NCI-H1105 treated with DMSO at 0.1 percent for 48 hours (cell line): ENCODE measurements at places on chromosomes 6 and 20.
A peak's percentile ranks its signal among the peaks of the same experiment; 100 is the strongest.

DNA sequence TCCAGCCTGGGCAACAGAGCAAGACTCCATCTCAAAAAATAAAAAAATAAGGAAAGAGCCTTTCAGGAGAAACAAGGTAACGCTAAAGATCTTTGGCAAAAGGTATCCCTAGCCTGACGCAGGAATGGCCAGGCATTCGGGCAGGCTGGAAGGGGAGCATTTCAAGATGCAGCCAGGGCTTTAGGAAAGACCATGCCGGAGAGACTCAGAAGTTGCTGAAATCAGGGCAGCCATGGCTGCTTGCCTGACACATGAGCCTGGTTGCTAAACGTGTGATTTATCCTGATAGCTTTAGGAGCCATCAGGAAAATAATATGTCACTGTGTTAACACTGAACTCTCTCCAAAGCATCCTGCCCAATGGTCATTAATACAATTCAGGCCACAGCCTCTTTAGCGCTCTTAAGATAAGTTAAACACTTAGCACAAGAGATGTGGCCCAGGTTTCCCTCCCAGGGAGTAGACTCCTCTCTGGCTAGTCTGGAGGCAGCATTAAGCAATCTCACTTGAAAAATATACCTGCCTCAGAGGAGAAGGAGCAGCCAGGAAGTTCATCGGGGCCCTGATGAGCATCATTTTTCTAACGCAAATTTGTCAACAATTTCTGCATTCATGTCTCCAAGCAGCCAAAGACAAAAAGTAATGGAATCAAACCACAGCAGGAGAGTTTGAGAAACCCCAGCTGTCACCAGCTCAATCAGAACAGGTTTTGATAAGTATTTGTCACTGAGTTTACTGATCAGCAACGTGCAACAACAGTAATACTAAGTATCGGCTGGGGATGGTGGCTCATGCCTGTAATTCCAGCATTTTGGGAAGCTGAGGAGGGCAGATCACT lies 200.0 kb downstream of the ZMYND8 start:
- DNase-seq, result no peak

GRCh38 chr6:39280247-39280731 lies 33.9 kb downstream of the KCNK17 start:
- no peak for DNase-seq

- DNase-seq, result no peak
These were observed 148.5 kb upstream of the ATXN1 start for GRCh38 chr6:16909658-16910360.

DNA sequence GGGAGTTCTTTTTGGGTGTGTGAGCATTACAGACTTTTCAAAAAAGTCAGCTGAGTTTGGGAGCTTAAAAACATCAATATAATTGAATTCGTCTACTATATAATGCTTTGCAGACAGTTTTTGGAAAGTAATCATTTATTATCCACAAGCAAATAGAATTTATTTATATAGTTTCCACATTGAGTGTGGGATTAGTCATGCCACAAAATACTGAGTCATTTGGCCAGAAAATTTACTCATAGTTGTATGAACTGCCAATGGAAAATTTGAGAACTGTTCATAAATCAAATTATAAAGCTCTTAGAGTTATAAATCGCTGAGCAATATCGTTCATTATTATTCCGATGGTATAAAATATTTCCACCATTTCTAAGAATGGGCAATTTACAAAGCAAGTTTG lies 5.0 kb downstream of the BEND6 start:
- no peak for DNase-seq

DNA sequence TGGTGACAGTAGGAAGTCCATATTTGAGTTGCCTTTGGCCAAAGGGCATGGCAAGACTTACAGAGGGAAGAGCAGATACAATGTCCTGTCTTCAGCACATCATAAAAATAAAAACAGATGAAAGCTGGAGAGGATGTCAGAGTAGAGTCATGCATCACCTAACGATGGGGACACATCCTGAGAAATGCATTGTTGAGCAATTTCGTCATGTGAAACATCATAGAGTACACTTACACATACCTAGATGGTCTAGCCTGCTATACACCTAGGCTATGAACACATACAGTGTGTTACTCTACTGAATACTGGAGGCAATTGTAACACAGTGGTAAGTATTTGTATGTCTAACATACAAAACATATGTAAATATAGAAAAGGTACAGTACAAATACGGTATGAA lies 75.6 kb downstream of the VEGFA start:
- no peak for DNase-seq

GRCh38 chr6:86331265-86331840 lies 606.0 kb upstream of the HTR1E start:
- peak; percentile 60 for DNase-seq

DNA sequence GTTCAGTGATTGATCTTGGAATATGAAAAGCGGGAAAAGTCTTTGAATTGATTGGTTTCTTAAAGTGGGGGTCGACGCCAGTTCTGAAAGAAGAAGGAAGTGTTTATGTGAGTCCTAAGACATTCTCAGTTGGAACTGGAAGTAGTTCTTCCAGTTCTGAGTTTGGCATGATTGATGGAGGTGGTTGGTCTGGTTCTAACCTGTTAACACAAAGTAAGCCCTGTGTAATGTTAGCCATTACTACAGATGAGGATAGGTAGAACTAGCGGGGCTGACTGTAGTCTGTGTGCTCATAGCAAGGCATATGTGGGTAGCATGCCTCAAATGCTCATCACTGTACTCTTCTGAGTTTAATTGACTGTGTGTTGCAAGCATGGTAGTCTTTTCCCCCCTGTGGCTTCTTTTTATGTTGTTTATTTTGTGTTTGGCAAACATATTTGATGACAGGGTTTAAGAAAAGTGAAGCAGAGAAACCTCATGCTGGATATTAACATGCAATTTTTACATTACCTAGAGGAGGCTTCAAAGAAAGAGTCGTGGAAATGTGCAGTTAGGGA lies 24.9 kb downstream of the CITED2 start:
- DNase-seq, result no peak

- DNase-seq, result no peak
These were observed 53.3 kb downstream of the PLEKHG1 start for GRCh38 chr6:150652848-150653613.

DNA sequence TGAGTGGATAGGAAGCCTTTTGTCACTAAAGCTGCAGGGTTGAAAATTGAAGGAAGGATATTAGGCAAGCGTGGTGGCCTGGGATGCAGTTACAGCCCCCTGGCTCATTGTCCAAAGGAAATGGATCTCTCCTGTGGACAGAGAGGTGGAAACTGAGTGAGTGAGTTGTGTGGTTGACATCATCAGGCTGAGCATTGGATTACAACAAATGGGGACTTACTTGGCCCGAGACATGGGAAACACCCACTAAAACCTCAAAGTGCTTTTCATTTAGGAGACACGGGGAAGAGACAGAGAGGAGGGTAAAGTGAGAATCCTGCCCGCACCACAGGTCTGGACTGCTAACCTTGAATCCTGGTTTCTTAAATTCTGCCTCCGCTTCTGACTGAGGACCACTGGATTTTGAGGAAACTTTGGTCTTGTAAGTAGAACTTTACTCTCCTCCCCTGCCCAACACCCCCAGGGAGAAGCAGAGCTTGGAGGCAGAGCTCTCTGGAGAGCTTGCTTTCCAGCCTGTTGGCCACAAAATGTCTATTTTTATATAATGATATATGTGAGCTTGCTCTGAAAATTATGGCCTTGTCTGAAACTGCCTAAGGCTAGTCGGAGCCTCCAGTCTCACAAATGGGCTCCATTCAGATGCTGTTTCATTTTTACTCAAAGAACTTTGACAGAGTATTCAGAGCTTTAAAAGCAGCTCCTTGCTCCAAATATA lies at the start of gene PKIG:
PKIG (plus strand) TSS at position 269 of the 715 bp plus-strand sequence. CDS start 31,978 bp downstream, outside the sequence.
- no peak for DNase-seq

GRCh38 chr6:7545316-7546019 lies 4.0 kb downstream of the DSP start:
- DNase-seq, result no peak

DNA sequence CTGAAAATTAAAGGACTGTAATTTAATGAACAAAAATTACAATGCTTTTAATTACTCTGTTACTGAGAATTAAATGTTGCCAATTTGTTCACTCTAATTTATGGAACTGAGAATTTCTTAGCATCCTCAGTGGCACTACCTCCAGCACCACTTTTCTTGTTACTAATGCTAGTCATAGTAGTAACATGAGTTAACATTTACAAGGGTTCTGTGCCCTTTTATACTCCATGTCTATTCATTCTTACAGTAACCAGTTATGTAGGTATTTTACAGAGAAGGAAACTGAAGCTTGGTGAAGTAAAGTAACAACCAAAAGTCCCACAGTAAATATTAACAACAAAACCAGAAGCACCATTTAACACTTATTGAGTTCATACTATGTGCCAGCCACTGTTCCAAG lies 34.3 kb downstream of the RARS2 start:
- no peak for DNase-seq

DNA sequence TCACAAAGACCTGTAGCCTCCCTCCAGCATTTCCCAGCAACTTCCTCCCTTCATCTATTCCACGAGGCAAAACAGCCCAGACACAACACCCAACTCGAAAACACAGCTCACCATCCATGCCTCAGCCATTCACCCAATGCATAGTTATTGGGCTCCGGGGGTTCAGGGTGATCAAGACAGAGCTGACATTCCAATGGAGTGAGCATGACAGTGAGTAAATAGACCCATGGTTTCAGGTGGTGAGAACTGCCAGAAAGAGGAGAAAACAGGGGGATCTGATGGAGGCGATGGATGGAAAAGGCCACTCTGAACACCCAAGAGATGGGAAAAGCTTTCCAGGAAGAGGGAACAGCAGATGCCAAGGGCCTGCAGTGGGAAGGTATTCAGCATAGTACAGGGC lies 5.9 kb downstream of the CASS4 start:
- DNase-seq, result no peak

DNA sequence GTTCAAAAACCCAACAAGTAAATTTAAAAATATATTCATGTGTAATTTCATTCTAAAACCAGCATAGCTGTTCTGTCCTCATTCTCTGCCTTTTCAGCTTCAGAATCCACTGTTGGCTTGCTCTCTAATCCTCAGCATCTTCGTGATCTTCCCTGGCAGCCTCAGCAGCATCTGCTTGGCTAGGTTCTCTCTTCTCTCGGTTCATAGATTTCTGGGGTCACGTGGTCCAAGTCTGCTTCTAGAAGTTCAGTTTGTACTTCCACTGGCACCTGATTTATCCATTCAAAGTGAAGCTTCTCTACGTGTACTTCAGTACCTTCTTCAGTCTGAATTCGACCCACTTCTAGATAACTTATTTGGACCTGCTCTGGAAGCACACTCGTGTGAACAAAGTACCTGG lies 245.7 kb downstream of the EPM2A start:
- DNase-seq, result no peak

- no peak for DNase-seq
These were observed 18.2 kb upstream of the ECI2 start for GRCh38 chr6:4153514-4153985.

- no peak for DNase-seq
These were observed 381.6 kb downstream of the UTRN start for GRCh38 chr6:144666781-144667180.

DNA sequence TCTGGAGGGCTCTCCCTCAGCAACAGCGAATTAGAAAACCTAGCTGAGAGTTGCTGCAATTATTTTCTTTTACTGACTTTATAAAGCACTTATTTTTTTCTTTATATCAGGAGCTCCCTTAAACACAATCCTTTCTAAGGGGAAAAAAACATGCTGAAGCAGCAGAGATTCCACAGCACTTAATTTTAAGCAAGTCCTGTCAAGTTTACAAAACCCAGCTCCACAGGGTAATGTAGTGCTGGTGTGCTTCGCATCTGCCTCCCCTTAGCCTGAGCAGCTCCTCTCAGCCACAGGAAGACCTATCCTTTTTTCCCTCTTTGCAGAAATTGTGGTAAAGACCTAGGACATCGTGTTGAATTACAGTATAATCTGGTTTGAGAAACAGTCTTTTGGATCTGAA lies 208.1 kb upstream of the SYNDIG1 start:
- DNase-seq, result no peak

DNA sequence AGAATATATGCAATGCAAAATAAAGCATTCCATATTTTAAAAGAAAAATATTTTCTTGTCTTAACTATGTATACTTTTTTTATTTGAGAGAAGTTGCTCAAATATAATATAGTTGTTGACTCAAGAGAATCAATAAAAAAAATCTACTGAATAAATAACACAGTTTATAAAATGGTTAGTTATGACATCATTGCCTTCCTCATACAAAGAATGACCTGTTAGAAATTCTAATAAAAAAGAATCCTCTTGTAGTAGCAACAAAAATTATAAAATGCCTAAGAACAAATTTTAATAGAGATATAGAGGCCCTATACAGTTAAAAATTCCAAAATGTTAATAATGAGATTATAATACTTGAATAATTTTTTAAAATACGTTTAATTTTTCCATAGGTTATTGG lies 96.5 kb upstream of the AHI1 start:
- no peak for DNase-seq
